ENCODE measurements at places on chromosomes 4 and X.

GRCh38 chr4:20723019-20723418 is 22.8 kb downstream of the PACRGL start:
- no peak for DNase-seq

DNA sequence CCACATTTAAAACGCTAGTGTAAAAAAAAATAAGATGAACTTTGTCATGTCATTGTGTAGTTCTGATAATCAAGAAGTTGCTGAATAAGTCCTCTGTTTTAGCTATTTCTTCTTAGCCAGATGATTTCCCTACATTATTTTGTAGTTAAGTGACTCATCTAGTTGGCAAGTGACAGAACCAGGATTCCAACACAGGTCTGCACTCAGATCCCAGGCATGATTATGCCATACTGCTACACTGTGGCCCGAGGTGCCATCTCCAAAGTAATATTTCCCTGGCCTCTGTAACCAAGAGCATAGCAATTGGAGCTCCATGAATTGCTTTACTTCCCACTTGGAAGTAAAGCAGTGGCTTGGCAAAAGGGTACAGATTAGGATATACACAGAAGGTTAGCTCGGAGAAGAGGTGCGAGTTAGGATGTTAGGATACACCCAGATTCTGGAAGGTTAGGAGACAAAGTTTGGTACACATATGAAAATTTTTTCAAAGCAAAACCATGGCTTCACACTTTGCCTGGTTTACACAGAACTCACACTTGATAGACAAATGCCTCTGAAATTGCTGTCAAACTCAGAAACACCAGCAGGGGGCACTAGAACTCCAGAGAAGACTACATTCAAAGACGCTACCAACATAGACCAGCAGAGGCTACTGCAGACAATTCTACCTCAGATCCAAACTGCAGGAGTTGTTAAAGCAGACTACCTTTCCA is 41.4 kb downstream of the SRPX2 start:
- DNase-seq = no peak

DNA sequence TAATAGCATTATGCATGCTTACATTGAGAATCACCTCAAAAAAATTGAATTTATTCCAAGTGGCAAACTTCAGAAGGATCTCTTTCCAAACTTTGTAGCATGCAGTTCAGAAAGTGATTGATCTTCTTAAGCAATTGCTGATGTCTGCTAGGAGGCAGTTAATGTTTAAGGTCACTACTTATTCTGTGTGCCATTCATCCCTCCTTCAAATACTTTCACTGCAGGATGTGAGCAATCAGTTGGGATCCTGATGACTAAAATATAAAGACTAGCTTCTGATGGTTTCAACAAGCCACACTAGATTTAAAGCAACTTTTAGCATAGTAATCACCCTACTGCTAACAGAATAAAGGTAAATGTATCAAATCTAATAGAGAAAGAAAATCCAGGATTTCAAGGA is 414.1 kb downstream of the ADGRL3 start:
- no peak for DNase-seq

DNA sequence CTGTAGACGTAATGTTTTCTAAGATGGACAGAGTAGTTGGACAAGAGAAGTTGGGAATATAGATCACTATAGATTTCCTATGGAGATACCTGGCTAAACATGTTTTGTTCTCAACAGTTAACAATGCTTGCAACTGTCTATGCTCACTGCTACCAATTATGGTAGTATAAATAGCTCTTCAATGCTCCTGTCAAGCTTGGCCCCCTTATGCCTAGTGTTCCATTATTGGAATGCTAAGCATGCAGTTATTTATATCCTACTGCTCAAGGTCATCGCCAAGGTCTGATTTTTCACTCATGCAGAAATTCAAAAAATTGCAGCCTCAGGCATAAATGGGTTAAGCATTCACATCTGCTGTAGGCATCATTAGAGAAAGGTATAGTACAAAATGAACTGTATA is 519.0 kb downstream of the IL15 start:
- no peak for DNase-seq

DNA sequence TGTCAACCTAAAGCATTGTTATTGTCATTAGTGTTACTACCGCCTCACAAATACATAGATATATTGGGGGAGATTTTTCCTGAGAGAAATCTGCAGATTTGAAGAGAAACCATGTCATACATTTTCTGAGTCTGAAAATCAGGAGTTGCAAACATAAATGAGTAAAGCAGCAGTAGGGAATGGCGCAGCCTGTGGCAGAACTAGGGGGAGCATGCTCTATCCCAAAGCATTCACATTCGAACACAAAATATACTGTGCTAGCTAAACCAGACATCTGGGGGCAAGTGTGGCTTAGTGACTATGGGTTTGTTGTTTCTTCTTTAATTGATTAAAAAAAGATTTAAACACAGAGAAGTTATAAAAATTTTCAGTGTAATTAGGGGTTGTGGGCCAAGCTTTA is 83.2 kb downstream of the CPE start:
- DNase-seq = no peak

DNA sequence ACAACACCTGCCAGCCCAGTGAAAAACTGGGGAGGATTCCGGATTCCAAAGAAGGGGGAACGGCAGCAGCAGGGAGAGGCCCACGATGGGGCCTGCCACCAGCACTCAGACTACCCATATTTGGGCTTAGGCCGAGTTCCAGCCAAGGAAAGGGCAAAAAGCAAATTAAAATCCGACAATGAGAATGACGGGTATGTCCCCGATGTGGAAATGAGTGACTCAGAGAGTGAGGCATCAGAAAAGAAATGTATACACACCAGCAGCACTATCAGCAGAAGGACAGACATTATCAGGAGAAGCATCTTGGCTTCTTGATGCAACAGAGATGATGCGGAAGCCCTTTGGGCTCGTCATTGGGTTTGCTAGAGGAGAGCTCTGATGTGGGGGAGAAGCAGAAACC is 62.4 kb downstream of the JADE1 start:
- DNase-seq = no peak

- DNase-seq = no peak
Observed at GRCh38 chrX:30973784-30974427, 84.9 kb upstream of the TAB3 start.

- DNase-seq = no peak
Observed at GRCh38 chrX:72532366-72532765, 40.3 kb downstream of the HDAC8 start.

GRCh38 chr4:41322617-41323016 is 65.9 kb downstream of the UCHL1 start:
- no peak for DNase-seq

GRCh38 chrX:72176981-72177380 is 4.6 kb upstream of the PIN4 start:
- DNase-seq = no peak

- DNase-seq = no peak
Observed at GRCh38 chr4:152348670-152349069, 187.2 kb downstream of the FBXW7 start.

DNA sequence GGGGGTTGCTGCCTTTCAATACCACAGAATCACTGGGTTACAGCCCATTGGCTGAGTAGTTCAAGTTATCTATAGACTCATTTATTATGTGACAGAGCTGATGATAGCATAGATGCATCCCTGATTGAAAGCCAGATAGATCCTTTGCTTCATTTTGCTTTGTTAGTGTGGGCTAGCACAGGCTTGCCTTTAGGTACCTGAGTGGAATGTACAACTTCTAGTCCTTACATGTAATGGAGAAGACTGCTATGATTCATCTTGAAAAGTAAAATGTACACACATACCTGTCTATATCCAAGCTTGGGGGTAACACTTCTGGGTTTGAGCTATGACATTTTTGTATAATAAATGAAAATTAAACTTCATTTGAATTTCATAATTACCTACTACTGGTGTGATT is 226.0 kb upstream of the FTHL17 start:
- DNase-seq = no peak

DNA sequence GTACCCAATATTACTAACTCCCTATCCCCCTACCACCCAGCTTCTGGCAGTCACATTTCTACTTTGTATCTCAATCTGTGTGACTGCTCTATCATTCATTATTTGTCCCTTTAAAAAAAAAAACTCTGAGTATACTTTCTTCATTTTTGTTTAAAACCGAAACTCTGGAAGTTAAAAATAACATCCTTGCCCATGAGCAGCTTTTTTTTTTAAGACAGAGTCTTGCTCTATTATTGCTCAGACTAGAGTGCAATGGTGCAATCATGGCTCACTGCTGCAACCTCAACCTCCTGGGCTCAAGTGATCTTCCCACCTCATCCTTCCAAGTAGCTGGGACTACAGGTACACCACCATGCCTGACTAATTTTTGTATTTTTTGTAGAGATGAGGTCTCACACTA is 15.8 kb downstream of the UBE2K start:
- no peak for DNase-seq

GRCh38 chrX:29627833-29628232 is 587.5 kb upstream of the MAGEB2 start:
- no peak for DNase-seq

GRCh38 chrX:45801554-45801953 is 600.9 kb upstream of the DIPK2B start:
- no peak for DNase-seq

GRCh38 chr4:100060765-100061416 is 110.8 kb upstream of the H2AZ1 start:
- no peak for DNase-seq

GRCh38 chr4:11039634-11040131 is 355.1 kb upstream of the CLNK start:
- no peak for DNase-seq

DNA sequence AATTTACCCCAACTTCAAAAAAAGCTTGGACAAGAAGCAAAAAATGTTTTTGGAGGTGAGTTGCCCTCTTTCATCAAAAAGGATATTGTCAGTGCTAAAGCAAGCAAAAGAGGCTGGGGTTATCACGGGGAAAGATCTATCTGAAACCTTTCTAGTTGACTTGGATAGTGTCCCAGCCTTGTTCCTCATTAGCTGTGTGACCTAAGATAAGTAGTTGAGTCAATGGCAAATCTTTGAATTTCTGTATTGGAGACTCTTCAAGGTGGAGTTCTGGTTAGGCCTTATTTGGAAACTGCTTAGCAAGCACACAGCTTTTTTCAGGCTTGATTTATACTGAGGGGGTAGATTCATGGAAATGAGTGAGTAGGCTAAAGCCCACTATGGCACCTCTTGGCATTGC is 271.6 kb downstream of the GRIA3 start:
- DNase-seq = no peak

- DNase-seq = no peak
Observed at GRCh38 chrX:43741843-43742573, 85.9 kb downstream of the MAOA start.

- no peak for DNase-seq
Observed at GRCh38 chrX:65877953-65878352, 161.9 kb downstream of the VSIG4 start.

DNA sequence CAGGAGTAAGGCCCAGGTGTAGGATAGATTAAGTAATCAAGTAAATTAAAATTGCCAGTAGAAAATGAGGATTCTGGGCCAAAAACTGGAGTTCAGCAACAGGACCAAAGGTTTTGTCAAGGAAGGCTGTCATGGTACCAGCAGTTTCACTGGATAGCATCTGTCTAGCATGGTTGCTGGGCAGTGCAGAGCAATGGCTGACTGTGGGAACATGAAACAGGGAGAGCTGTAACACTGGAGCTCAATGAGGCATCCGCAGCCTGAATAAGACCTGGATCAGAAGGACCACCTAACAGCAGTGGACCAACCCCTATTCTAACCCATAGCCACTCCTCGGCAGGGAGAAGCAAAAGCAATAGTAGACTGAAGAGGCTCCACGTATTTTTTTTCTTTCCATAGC is 132.4 kb downstream of the ATOH1 start:
- DNase-seq = no peak

DNA sequence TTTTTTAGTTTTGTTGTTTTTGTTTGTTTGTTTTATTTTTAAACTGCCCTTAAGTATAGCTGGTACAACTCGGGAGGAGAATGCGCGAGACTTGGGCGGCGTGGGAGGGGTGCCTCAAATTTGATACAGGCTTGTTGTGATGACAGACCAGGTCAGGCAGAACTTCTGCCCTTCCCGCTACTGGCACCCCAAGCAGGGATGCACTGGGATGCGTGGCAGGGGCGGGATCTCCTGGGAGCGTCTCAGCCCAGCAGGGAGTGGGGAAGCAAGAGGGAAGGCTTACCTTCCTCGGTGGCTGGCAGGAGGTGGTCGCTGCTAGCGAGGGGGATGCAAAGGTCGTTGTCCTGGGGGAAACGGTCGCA is 851 bp downstream of the SFRP2 start:
- DNase-seq = no peak

DNA sequence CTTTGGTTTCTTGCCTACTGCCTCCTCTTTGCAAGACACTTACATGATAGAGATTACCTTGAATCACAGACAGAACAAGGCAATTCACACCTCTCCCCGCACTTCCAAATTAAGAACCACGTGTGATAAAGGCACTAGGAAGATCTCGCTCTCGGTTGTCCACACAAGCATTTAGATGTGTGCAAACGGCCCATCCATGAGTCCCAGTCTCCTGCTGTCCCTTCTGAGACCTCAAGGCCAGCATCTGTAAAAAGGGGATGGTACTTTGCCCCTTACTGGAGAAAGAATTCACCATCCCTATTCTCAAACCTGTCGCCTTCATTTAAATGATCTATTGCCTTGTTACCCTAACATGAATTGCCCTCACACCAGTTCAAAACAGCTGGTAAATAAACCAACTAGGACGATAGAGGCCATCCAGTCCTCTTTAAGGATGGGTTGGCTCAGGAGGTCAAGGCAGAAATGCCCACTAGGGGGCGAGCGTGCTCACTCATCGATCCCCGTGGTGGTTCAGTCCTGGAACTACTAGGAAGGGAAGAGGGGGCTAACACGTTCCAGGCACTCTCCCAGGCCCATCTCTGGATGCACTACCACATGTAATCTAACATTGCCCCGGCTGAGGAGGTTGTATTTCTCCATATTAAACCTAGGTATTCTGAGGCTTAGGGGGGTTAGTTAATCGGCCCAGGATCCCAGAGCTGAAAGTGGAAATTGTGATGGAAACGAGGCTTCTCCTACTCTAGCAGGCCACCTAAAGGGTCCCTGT is 95.8 kb downstream of the DHX15 start:
- DNase-seq = no peak

DNA sequence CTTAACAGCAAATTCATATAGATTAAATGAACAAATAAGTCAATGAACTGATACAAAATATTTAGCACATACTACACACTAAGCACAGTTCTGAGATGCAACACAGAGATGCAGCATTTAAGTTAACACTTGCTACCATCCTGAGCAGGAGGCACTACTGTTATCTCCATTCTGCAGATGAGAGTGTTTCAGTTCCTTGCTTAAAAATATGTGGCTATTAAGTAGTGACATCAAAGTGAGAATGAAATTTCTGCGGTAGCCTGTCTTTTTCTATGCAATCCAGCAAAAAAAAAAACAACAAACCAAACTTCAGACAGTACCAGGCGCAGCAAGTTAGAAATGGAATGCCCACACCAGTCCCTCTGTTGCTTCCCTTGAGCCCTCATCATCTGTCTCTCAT is 90.8 kb downstream of the SHISA3 start:
- no peak for DNase-seq
